ENCODE measurements at places on chromosomes 6 and 20. TPM values are rescaled to one million over a fixed set of nuclear protein-coding genes. Genes with fewer than 3 reads are reported as not detected.
A peak's percentile ranks its signal among the peaks of the same experiment; 100 is the strongest.

DNA sequence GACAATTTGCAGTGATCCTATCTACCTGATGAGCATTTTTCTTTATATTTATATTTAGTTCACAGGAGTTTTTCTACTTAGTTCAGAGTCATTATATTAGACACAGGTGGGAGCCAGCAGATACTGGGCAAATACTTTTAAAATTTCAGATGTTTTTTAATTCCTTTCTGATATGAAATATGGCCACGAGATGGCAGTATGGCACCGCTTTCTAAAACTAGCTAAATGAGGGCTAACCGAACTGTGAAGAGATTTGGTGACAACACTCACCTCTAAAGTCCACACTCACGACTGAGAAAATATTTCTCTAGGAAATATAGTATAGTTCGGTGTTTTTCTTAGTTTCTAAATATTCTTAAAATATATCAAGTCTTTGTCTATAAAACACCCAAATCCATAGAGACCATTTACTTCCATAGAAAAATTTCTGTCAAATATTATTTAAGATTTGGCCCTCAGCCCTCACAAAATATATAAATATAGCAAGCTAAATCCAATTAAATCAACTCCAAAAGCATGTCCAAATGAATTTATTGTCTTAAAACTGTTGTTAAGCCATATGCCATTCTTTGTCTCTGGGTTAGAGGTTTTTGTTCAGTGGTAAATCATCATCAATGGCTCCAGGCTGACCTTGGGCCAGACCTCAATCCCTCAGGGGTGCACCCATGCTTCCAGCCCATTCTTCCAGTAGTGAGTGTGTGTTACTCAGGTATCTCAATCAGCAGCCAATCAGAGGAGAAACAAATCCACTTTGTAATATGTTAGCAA, 63.6 kb downstream of the HUS1B start:
- peak; percentile 6 for DNase-seq

DNA sequence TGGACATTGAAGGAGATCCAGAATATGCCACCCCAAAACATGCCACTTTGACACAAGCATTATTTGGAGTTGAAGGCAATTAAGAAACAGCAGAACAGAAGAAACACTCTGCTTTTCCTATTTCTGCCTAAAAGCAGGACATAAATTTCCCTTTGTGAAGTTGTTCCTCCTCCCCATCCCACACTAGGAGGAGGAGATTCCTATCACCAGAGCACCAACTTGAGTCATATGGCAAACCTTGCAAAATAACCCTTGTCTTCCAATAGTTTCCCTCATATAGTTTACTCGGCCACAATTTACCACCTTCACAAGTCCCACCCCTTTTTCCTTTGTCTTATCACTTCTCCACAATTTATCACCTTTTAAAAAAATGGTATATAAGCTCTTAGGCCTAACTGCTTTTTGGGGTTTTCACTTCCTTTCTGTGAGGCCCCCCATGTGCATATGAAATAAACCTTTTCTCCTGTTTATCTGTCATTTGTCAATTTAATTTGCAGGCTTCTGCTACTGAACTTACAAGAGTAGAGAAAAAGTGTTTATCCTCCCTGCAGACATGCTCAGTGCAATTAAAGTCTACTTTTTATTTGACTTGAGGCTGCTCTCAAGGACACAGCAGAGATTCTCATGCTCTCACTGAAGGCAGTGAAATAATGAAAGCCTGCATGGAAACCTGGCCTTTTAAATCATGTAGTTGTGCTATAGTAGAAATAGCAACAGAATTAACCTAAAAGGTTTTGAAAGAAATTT, 2.8 kb upstream of the RAB23 start:
- no peak for DNase-seq

- DNase-seq = no peak
Measured at GRCh38 chr6:31836474-31837368, 9.2 kb downstream of the HSPA1B start.

DNA sequence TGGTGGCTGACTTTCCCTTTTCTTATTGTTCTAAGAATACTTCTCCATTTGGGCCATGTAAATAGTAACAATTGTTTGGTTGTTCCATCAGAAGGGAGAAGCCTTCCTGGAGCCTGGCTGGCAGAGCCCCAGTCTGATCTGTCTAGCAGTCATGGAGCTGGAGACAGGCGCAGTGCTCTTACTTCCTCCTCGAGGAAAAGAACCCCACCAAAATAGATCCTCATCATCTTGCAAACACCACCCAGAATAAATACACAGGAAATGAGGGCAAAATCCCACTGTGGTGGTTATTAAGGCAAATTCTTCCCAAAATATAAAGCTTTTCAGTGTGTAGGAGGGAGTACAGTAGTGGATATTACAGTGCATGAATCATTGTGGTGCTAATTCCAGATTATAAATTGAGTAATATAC, 195.1 kb upstream of the SGK1 start:
- DNase-seq = no peak

- DNase-seq = peak; percentile 67
Measured at GRCh38 chr6:38283734-38284362, 355.9 kb downstream of the BTBD9 start.

- no peak for DNase-seq
Measured at GRCh38 chr6:137588472-137588871, 94.3 kb upstream of the OLIG3 start.

- DNase-seq = no peak
Measured at GRCh38 chr6:169451065-169451838, 197.6 kb upstream of the THBS2 start.

GRCh38 chr6:114521926-114522325, 179.1 kb upstream of the HS3ST5 start:
- DNase-seq = no peak

DNA sequence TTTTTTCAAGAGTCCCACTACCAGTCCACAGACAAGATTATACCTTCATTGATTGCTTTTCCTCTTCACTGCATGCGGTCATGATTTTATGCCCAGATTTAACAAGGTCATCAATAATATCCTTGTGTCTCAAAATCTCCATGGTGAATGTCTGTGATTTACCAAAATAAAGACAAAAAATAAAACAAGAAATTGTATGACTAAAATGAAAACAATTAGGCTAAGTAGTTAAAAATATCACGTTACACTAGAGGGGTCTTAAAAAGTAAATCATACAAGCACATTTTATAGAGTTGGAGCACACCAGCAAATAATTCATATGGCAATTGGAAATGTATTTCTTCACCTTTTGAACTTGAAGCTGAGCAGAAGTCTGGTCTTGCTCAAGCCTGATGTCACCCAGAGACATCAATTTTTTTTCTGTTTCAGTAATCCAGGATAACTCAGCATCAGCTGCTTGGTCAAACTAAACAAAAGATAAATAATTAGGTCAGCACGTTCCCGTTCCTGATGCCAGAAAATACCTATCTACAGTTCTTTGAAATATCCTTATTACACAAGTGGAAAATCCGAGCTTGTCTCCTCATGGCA, 125.4 kb downstream of the DST start:
- DNase-seq = no peak

DNA sequence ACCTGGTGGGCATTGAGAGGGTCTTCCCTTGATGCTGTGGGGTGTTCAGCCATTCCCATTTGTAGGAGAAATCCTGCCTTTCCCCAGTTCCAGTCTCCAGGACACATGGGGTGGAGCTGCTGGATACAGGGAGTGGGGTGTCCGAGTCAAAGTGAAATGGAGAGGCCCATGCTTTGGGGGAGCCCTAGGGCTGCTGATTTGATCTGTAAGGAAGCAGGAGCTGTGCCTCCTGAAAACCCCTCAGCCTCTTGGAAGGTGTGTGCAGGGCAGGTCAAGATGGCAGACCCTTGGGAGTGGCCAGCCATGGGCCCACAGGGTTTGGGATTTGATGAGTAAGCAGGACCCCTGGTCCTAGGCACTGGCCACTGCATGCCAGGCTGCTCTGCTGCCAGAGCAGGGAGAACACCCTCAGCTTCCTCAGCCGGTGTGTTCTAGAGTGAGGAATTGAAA, 82.0 kb downstream of the SERAC1 start:
- DNase-seq = no peak

DNA sequence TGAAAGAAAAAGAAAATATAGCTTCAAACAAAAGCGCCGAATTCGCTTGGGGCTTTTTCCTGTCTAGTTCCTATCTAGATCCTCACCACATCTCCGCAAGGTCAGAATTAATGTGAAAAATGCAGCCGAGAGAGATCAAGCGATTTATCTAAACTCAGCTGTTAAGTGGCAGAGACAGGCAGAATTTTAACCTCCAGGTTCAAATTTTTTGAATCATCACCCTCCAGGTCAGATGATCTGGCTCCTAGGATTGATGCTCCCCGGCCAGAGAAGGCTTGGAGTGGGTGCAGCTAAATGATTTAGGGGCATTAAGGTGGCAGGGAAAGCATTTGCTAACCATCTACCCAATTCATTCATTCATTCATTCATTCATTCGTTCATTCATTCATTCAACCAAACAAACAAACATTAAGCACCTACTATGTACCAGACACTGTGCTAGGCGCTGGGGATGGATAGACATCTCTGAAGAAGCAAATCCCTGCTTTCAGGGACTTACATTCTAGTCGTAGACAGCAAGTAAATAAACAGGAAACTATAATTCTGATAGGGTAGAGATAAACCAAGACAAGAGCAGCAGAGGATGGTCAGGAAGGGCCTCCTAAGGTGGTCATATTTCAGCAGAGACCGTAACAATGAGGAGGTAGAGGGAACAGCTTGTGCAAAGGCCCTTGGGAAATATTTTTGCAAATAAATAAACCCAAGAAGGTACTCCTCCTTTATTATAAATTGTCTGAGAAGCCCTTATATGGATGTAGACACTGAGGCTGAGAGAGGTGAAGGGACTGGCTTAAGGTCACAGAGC, 672 bp upstream of the UBE2V1 start:
- no peak for DNase-seq

Gene DUSP15
- not detected for total RNA-seq

Gene FBXO30
- 4.3 TPM for total RNA-seq

Gene DDX27
- total RNA-seq = 42.8 TPM

Gene OCSTAMP
- not detected for total RNA-seq

Gene EFCAB8
- total RNA-seq = not detected

Data from epithelial cell of proximal tubule (primary cell).